ENCODE measurements at places on chromosomes 4 and X.

DNA sequence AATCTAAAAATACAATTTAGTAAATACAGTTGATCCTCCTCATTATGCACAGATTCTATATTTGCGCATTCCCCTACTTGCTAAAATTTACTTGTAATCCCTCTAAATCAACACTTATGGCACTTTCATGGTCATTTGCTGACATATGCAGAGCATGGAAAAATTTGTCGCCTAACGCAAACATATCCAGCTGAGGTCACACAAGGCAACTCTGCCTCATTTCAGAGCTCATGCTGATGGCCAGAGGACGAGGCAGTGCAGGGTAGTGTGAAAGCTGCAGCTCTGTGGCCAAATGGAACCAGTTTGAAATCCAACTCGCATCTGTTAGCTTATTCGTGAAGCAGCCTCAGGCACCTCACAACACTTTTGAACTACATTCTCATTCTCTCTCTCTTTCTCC lies 39.7 kb upstream of the KLHL2 start:
- DNase-seq: no peak

GRCh38 chr4:17339376-17339775 lies 172.5 kb downstream of the QDPR start:
- no peak for DNase-seq

DNA sequence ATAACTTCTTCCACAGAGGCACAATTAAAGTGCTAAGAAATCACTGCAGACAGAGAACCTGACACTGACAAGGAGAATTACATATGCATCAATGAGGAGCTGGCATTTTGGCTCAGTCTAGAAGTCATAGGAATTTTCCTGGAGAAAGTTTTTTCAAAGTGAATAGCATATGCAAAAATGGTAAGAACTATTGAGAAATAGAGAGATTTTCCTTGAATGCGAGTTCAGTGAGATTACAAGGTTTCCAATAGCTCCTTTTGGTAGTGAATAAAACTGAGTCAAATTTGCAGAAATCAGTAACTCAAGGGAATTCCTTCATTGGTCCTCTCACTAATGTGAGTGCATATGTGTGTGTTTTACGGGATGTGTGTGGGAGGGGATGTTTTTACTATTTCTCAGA lies 557.5 kb downstream of the PPARGC1A start:
- DNase-seq: no peak

GRCh38 chr4:99205153-99205979 lies 13.7 kb downstream of the ADH6 start:
- peak; percentile 76 for DNase-seq

DNA sequence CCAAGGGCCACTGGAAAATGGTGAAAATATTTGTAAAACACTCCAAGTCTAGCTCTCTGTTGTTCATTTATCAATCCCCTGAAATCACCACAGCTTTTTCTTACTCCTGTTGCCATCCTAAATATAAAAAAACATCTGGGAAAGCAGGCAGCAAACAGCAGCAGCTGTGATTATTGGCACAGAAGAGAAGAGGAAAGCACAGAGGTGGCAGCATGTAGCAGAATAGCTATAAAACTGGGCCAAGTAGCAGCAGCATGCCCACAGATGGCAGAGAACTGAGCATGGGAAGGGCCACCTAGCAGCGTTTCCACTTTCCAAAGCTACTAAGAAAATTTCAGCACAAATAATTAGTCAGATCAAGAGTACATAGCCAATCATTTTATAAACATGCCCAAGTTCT lies 307.2 kb downstream of the SLC7A11 start:
- DNase-seq: no peak

DNA sequence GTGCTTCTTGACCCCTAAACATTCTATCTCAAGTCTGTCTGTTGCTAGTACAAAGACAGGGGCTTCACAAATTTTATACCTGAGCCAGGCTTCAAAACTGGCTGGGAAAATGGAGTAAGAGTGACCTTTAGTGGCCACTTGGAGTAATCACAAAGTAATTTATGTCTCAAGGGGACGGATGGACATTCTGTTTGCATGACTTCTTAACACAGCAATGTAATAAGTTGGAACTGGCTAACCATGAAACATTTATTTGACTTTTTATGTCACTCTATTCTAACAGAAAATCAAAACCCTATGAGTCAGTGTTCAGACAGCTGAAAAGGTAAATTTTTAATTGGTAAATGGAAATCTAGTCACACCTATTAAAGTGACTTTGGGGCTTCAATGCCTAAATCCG lies 600.6 kb downstream of the ANKRD50 start:
- peak; percentile 86 for DNase-seq

- no peak for DNase-seq
Measured at GRCh38 chrX:65630771-65631170, 36.7 kb upstream of the MSN start.

GRCh38 chrX:107603429-107604159 lies 24.7 kb upstream of the PRPS1 start:
- no peak for DNase-seq

GRCh38 chr4:104909376-104909775 lies 237.3 kb upstream of the TET2 start:
- DNase-seq: no peak

Data from fibroblast of the conjunctiva (primary cell).